Activated T-helper 1 cell treated with anti-CD3 and anti-CD28 coated beads, Interleukin-2, amount 50 U/mL, for 16 hours (primary cell): ENCODE measurements at places on chromosomes 16 and 17.

- DNase-seq = no peak
Measured at GRCh38 chr16:88881007-88881615, 14.7 kb upstream of the PABPN1L start.

GRCh38 chr16:75048530-75048929 is 49.7 kb downstream of the ZNRF1 start:
- DNase-seq = no peak

DNA sequence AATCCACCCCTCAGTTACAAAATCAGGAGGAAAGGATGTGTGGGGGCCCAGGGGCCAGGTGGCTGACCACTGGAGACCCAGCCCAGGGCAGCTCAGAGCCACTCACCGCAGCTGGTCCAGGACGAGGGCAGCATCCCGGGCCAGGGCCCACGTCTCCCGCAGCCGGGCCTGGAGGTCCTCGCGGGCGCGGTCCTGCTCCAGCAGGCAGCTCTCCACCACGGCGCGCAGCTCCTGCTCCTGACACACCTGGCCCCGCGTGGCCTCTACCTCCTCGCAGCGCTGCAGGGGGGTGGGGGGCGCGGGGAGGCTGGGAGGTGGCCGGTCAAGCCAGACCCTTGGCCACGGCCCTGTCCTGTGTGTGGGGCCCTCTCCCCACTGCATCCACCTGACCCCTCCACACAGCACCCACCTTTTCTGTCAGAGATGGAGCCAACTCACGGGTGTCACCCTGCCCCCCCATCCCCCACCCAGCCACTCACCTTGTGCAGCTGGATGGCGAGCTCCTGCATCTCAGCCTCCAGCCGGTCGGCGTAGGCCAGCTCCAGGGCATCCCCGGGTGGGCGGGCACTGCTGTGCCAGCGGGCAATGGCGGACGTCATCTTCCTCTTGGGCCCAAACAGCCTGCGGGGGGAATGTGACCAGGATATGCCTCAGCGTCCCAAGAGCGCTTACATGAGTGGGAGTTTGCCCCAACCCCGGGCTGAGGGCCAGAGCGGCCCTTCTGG is 5.1 kb downstream of the NUDT16L1 start:
- DNase-seq = no peak

GRCh38 chr16:68754084-68754792 is 17.1 kb downstream of the CDH1 start:
- DNase-seq = no peak

- no peak for DNase-seq
Measured at GRCh38 chr17:798246-798645, 16.1 kb downstream of the MRM3 start.

GRCh38 chr17:11852912-11853311 is 144.4 kb downstream of the ZNF18 start:
- DNase-seq = no peak
